ENCODE measurements at places on chromosomes 3 and 15.
A peak's percentile ranks its signal among the peaks of the same experiment; 100 is the strongest.

- DNase-seq, result no peak
Measured at GRCh38 chr3:56157693-56158362, 310.4 kb downstream of the ERC2 start.

GRCh38 chr3:171001957-171002694 lies 24.4 kb downstream of the SLC2A2 start:
- DNase-seq, result peak; percentile 15

DNA sequence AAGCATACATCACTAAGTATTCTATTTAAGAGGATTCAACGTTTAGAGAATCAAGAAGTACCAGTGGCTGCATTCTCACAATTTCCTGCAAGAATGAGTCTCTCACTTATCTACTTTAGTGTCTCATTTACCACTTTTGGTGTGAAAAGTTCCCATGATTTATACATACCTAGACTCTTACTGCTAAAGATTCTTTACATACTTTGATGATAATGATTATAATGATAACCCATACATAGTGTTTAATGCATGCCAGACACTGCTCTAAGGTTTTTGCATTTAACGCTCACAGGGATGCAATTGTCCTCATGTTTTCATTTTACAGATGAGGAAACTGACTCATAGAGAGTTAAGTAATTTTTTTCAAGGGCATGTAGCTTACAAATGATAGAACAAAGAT lies 133.6 kb downstream of the TMEM108 start:
- no peak for DNase-seq

- no peak for DNase-seq
Measured at GRCh38 chr3:72739531-72740466, 108.4 kb downstream of the SHQ1 start.

GRCh38 chr3:179765396-179765795 lies 112.6 kb downstream of the USP13 start:
- DNase-seq, result no peak

- peak; percentile 85 for DNase-seq
Measured at GRCh38 chr15:23642413-23643044, 5.1 kb downstream of the MAGEL2 start.

GRCh38 chr15:77027111-77027696 lies 32.3 kb downstream of the PSTPIP1 start:
- no peak for DNase-seq

GRCh38 chr3:61702453-61702852 lies 141.1 kb downstream of the PTPRG start:
- DNase-seq, result no peak

- peak; percentile 49 for DNase-seq
Measured at GRCh38 chr3:113265231-113265630, 53.9 kb downstream of the BOC start.

DNA sequence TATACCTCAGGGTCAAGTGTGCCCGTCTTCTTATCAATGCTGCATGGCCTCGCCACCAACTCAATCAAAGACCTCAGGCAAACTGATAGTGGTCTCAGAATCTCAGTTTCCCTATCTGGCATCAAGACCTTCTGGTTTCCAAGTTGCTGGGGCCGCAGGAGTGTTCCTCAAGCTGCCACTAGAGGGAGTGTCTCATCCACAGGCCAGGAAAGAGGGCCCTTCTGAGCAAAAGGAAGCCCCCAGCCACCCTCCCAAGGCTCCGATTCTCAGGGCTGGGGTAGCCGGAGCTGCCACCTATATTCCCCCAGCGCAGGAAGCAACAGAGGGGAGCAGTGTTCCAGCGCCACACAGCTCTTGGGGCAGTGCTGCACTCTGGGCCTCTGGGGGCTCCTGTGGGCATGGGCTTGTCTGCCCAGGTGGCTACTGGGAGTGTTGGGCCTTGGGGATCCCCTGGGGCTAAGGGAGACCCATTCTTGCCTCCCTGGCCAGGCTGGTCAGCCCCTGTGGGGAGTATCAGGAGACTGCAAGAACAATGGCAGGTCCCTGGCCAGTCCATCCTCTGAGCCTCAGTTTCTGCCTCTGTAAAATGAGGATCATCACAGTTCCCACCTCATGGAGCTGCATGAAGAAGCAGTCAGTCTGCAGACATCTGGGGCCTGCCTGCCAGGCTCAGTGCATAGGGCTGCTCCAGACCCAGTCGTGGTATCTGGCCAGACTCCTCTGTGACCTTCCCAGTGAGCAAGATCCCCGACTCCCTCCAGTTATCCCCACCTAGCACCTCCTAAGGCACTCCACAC lies 23.4 kb upstream of the SEC13 start:
- DNase-seq, result peak; percentile 64

GRCh38 chr3:184145111-184145524 lies 10.0 kb downstream of the EIF2B5 start:
- DNase-seq, result peak; percentile 80

GRCh38 chr3:115146032-115146417 lies 1.1 kb downstream of the ZBTB20 start:
- DNase-seq, result peak; percentile 78

- no peak for DNase-seq
Measured at GRCh38 chr3:181081930-181082329, 92.4 kb upstream of the DNAJC19 start.

- no peak for DNase-seq
Measured at GRCh38 chr3:142467768-142468167, 19.9 kb upstream of the XRN1 start.

DNA sequence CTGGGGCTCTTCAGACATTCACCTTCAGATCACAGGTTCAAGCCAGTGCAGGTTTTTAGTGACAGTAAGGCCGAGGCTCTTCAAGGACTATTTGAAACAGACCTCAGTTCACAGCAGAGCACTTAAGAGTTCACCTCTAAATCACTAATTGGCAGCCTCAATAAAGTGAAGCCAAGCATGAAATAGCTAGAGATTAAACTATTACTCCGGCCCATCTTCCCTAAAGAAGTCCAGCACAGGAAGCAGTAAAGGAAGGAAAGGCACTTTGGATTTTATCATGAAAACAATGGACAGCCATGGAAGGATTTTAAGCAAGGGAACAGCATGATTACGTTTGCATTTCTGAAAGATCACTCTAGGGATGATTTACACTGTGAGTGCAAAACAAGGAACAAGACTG lies 27.6 kb upstream of the ARL6 start:
- DNase-seq, result no peak

GRCh38 chr3:144289057-144289456 lies 317.4 kb downstream of the DIPK2A start:
- DNase-seq, result no peak

DNA sequence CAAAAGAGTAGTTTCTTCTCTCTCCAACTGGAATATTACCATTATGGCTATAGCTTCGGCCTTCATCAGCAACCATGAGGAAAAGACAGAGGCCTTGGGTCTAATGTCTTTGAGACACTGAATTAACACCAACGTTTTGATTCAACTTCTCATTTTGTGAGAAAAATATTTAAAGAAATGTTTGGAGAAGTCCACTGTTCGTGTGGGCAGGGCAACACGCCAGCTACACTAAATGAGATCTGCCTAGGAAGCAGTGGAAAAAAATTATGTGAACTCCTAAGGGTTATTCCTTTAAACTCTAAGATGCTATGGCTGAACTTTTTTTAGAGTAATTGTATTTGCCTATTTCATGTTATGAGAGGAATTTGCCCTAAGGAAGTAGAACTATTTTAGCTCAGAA lies 41.8 kb downstream of the NCEH1 start:
- no peak for DNase-seq

DNA sequence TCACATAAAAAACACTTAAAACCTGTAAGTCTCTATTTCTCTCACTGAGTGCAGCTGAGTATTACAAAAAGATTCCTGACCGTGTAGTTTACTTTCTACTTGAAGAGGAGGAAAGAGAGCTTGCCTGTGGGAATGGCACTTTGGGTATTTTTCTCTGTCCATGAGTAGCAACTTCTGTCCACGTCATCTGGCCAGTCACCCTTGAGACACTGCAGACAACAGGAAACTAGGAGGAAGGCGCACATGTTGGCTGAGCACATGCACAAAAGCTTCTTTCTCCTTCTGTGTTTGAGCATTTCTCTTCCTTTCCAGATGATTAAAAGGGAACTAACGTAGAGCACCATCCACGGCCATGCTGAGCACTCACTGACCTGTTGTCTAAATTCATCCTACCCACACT lies 19.7 kb downstream of the STARD5 start:
- peak; percentile 46 for DNase-seq

GRCh38 chr3:16834214-16834613 lies 50.5 kb upstream of the PLCL2 start:
- DNase-seq, result no peak

- no peak for DNase-seq
Measured at GRCh38 chr3:177711637-177712036, 514.4 kb upstream of the TBL1XR1 start.

DNA sequence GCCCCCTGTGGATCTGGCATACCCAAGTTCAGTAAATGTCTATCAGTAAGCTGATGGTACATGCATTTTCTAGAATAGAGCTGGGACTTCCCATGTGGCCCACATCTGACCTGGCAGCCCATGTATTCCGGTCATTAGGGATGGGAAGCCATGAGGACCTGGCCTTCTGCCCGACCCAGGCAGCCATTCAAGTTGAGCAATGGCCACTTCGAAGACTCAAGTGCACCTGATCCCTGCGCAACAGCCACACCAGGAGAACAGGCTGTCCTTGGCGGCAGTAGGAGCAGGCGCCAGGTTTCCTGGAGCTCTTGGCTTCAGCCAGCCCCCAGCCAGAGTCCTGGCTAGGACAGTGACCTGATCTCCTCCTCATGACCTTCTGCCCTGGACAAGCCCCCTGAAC lies 14.6 kb downstream of the HEMK1 start:
- no peak for DNase-seq

- no peak for DNase-seq
Measured at GRCh38 chr15:96766366-96766765, 435.9 kb downstream of the NR2F2 start.

DNA sequence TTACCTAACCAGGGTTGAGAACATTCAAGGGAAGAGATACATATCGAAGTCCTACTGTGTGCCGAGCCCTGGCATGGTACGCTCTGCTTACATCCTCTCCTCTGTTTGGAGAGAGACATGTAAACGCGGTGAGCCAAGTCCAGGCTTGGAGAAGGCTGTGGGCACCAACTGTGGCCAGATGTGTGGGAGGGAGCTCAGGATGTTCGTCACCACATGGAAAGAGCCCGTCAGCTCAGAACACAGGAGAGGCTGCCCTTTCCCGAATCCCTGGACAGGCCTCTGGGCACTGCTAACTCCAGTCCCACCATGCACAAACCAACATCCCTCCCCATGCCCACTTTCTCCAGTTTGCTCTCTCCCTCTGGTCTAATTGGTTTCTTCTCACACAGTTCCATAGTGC lies 43.0 kb downstream of the MESD start:
- no peak for DNase-seq

DNA sequence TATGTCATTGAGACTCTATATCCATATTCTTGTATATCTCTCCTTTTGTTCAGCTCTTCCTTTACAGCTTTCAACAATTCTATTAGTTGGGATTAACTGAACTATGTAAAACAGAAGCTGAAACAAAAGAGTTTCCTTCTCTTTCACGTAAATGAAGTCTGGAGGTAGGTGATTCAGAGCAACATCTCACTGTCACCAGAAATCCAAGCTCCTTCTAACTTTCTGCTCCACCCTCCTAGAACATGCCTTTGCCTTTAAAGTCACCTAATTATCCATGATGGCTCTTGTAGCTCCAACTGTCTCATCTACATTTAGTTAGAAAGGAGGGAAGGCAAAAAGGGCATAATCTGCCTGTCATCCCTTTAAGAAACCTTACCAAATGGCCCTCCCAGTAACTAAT lies 458.2 kb upstream of the MDFIC2 start:
- no peak for DNase-seq

GRCh38 chr15:85751291-85752123 lies 43.2 kb downstream of the KLHL25 start:
- DNase-seq, result peak; percentile 69

- DNase-seq, result no peak
Measured at GRCh38 chr15:67225336-67225735, 29.1 kb downstream of the AAGAB start.

- DNase-seq, result peak; percentile 50
Measured at GRCh38 chr15:69763831-69764230, 311.2 kb downstream of the RPLP1 start.

DNA sequence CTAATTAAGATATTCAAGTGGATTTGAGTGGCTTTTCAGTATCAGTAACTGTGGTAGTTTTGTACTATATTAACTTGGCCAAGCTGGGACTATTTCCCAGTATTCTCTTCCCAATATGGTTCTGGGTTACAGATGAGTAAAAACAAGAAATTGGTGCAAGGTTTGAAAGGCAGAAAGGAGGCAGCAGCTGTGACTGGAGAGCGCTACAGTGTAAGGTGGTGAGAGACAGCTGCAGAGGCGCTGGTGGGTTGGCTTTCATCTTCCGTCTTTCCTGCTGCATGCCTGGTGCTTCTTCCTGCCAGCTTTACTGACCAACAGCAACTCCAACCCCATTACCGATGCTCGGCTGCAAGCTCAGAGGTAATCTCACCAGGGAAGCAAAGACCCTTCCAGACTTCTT lies 9.8 kb downstream of the DPH3 start:
- no peak for DNase-seq
